ENCODE measurements at places on chromosomes 3 and 15.

- DNase-seq, result no peak
Measured at GRCh38 chr3:126983653-126984390, 907 bp downstream of the PLXNA1 start.

DNA sequence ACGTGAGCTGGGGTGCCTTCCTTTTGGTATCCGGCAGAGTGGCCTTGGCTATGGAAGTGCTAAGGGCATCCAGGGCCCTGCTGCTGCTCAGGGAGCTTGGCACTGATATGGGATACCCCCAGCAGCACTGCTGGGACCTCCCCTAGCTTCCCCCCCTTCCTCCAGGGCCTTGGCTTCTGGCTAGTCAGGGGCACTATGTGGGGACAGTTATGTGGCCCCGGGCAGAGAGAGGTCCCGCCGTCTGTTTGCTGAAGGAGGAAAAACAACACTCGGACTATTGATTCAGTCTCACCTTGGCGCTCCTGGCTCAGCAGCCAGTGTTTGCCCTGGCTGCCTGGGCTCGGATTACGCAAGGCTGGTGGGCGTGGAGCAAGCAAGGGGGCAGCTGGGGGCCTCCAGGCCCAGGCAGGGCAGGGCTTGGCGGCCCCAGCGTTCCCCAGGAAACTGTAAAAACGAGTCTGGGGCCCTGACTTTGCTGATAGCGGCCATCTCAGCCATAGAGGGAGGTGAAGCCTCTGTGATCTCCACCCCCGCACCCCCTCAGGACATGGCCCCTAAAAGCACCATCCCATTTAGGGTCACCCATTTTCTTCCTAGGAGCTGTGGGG lies 5.7 kb downstream of the FURIN start:
- DNase-seq, result no peak

DNA sequence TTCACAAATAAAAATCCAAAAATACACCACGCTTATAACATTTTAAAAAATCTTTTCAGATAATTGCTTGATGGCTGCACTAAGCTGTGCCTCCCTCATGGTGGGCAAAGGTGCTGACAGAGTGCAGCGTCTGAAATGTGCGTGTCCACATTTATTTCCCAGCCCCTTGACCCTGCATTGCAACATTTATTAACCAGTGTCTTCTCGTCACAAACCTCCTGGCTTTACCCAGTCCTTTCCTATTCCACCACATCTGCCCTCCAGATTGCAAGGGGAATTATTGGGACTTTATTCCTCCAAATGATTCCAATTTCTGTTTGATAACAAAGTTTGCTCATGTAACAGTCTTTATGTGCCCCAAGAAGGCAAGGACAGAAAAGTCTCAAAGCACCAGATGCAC lies 5.5 kb downstream of the RASGRP1 start:
- no peak for DNase-seq

DNA sequence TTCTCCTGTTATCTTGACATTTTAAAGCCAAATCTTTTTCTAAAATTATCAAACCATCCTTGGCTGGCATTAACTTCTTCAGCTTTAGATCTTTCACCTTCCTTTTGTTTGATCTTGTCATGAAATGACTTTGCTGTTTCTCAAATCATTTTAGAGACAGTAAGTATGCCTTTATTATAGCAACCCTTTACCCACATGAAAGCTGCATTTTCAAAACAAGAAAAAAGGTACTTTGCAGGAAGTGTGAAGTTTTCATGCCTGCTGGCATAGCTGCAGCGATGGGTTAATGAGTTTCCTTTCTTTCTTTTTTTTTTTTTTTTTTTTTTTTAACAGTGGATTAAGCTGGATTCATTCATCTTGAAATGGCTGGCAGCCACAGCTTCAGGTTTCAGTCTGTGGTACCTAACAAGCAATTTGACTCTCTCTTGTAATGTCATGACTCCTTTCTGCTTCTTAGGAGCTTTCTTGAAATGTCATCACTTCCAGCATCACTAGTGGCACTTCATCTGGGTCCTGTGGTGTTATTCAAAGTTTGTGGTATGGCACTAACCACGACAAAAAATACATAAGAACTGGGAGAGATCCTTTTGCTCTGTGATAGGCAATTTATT lies 18.8 kb downstream of the SLC25A26 start:
- no peak for DNase-seq

DNA sequence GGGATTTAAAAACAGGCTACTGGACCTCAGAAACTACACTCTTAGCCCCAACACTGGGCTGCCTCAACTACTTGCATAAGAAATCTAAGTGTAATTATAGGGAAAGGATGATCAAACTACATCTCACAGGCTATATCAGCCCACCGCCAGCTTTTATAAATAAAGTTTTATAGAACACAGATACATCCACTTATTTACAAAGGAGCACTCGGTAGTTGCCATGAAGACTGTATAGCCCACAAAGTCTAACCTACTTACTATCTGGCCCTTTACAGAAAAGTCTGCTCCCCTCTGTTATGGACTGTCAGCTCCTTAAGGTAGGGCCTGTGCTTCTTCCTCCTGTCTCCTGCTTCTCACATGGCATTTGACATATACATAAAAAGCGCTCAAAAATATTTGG lies 9.5 kb downstream of the OSBPL10 start:
- no peak for DNase-seq

- DNase-seq, result no peak
Measured at GRCh38 chr3:129612534-129613366, 6.3 kb upstream of the PLXND1 start.

- DNase-seq, result peak; percentile 43
Measured at GRCh38 chr3:9902372-9903237, at the start of gene IL17RE. Gene IL17RE (plus strand): TSS chr3:9902848. CDS start chr3:9902933, 85 bp downstream.

GRCh38 chr3:98855806-98856400 lies 45.6 kb downstream of the DCBLD2 start:
- DNase-seq, result no peak

GRCh38 chr3:156024904-156025533 lies 95.4 kb upstream of the KCNAB1 start:
- no peak for DNase-seq

DNA sequence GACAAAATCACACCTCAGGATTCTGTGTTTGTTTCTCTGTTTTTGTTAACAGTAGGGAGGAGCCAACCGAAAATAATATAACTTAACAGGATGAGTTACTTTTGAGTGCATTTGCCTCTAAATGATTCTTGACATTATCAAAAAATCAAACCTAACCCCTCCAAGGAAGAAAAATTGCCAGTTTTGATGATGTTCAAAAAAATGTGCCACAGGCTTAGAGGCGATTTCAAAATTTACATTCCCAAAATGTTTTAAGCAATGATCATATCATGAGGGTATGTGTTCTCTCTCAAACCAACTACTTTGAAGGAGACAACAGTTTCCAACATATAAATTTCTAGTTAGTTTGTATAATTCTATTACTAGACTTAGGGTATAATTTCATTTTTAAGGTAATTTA lies 6.7 kb downstream of the VGLL3 start:
- DNase-seq, result no peak

DNA sequence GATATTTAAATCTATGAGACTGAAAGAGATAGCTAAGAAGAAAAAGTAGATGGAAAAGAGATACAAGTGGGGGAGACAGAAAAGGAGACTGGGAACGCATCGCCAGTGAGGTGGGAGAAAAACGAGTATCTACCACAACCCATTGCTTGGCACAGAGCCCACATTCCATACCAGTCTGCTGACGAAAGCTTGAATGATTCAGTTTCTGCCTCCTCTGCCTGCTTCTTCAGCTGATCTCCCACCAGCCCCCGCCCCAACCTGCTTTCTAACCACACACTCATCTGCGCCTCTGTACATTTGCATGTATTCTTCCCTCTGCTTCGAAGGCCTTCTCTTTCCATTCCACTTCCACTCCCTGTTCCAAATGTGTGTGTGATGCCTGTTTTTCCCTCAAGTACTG lies 188.1 kb downstream of the USP13 start:
- no peak for DNase-seq

GRCh38 chr3:78734048-78734637 lies 1033.7 kb downstream of the ROBO1 start:
- DNase-seq, result no peak

- DNase-seq, result no peak
Measured at GRCh38 chr3:129723558-129724324, 117.3 kb upstream of the PLXND1 start.

DNA sequence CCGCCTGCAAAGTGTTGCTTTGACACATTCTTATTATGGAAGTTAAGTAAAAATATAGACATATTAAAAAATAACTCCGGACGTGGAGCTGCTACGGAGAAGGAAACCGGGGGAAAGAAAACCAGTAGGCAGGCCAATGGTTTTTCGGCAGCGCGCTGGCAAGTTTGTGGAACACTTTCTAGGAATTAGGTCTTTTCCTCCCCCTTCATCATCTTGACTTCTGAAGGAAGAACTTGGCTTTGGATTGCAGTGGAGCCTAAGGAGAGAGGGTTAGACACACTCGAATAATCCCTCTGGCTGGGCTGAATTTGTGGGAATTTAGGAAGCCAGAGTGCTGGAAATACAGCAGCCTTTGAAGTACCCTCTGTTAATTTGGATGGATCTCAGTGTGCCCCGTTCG lies 317 bp downstream of the ROBO2 start:
- DNase-seq, result no peak

DNA sequence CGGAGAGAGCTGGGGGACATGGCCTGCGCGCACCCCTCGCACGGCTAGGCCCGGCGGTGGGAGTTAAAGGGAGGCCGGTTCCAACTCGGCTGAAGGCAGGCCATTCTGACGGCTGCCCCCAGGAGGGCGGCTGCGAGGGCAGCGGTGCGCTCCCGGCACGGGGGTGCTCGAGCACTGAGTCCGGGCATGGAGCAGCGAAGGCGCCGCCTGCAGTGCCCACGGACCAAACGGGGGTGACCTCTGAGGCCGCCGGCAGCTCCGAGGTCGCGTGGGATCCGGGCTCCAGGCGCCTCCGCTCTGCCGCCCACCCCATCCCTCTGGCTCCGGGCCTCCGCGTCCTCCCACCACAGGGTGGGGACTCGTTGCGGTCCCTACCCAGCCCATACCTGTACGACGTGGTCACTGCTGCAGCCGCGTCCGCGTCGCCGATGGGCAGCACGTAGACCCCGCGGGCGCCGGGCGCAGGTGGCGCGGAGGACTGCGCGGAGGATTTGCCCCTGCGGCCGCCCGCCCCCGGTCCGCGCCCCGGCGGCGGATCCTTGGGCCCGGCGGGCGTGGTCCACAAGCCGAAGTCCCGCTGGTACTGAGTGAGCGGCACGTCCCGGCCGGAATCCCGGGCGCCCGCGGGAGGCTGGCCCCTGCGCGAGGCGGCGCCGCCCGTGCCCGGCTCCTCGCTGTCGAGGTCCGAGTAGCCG lies 469 bp downstream of the MAP6D1 start:
- no peak for DNase-seq

DNA sequence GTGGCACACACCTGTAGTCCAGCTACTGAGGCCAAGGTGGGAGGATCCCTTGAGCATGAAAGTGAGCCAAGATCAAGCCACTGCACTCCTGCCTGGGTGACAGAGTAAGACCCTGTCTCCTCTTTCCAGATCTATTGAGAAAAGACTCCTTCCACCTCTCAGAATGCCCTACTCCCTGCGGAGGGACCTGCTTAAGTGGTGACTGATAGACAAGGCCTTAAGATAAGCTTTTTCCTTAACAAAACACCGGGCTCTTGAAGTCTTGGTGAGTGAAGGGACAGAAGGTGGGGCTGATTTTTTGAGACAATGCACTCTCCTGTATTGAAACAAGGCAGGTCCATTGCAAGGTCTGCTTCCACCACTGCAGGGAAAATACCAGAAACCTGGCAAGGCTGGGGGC lies 338.4 kb upstream of the FRG2C start:
- no peak for DNase-seq

DNA sequence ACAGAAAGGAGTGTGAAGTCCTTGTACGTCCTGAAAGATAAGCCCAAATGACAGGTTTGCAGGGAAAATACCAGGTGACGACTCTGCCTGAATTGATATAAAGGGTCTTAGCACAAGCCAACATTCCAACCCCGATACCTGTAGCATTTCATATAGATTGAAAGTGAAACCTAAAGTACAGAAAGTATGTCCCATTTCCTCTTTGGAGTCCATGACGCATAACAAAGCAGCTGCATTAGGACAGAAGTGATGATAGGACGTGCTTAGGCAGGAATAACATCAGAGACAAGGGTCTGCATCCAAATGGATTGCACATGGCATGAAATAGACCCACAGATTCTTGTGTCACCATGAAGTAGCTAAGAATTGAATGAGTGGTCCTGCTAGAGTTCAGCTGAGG lies 187.0 kb upstream of the ROBO1 start:
- no peak for DNase-seq

DNA sequence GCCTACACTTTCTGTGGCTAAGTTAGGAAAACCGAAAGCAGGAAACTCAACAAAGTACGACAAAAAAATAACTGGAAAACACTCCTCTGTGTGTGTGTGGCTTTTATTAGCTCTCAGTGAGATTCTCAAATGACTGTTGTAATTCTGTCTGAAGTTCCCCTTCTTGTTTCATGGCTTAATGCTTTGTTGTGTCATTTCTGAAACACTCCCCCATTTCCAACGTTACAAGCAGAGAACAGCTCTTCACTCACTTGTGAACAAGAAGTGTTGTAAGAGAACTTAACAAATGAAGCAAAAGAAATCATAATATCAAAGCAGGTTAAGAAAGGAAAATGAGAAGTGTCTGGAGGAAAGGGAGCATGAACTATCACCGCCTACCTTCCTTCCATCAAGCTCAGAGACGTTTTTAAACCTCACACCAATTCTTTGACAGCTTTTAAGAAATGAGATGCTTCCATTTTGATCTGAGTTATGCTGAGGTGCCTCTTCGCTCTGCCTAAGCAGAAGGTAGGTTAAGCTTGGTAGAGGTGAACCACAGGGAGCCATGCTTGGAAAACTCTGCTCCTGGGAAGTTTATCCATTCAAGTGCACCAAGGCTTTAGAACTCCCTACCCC lies 12.4 kb upstream of the SEC62 start:
- DNase-seq, result no peak

DNA sequence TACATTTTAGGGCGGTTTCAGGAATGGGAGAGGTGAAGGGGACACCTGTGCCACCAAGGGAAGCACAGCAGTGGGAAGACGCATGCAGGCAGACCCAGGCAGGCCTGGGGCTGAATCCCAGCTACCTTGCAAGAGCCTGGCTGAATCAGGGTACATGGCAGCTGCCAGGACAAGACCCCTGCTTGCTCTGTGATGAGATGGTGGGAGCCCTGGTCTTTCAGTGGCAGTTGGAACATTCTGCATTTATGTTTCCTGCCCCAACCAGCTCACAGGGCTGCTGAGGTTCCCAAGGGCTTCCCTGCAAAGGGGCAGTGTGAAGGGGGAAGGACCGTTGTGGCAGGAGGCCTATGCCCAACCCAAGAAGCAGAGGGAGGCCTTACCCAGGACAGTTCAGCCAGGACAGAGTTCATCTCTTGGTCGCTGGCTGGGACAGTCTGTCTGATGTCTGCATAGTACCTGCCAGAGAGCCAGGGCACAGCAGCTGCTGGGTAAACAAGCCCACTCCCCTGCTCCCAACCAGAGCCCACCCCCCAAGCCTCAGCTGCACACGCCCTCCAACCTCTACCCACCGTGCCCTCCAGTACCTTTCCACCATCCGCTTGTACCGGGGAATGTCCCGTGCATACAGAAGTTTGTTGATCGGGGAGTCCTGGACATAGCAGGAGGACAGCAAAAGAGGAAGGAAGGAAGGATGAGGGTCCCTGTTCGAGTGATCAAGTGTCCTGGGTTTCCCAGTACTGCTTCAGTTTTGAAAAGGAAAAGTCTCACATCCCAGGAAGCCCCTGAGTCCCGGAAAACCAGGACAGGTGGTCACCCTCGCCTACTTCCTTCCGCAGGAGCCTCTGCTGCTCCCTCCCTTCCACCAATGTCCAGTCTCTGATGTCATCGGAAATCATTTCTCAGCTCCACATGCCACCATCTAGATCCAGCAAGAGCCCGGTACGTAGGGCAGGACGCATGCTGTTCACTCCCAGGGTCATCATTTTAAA lies 23.1 kb downstream of the PLXNB1 start:
- DNase-seq, result peak; percentile 27

Measured in dorsolateral prefrontal cortex (tissue), 122 donors.